ENCODE measurements at places on chromosomes 13 and 19.

DNA sequence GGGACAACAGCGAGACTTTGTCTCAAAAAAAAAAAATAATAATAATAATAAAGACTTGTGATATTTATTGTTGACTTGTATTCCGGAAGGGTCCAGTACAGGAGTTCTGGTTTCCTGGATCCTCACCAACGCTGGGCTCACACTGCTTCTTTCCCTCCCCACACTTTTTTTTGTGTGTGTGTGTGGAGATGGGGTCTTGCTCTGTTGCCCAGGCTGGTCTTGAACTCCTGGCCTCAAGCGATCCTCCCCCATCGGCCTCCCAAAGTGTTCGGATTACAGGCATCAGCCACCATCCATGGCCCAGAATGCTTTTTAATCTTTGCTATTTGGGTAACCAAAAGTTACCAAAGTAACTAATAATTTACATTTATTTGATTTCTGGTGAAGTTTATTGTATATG, 39.1 kb downstream of the SIPA1L3 start:
- no peak for DNase-seq

DNA sequence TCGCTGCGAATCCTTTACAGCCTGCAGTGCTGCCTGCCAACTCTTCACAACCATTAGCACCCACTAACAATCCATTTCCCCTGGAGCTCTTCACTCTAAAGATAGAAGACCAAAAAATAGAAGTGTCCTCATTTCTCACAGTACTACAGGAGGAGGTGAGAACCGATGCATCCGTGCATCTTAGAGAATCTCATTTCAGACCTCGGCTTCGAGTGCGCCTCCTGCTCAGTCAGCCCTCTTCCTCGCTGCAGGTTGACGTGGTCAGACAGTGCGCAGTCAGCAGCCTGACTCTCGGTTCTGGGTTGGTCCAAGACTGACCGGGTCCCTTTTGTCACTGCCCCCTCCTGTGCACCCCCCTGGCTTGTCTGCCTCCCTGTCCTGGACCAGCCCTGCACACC, 85.3 kb downstream of the RAB20 start:
- no peak for DNase-seq

- DNase-seq, result no peak
Measured at GRCh38 chr13:30052120-30052519, 201.7 kb upstream of the UBL3 start.

DNA sequence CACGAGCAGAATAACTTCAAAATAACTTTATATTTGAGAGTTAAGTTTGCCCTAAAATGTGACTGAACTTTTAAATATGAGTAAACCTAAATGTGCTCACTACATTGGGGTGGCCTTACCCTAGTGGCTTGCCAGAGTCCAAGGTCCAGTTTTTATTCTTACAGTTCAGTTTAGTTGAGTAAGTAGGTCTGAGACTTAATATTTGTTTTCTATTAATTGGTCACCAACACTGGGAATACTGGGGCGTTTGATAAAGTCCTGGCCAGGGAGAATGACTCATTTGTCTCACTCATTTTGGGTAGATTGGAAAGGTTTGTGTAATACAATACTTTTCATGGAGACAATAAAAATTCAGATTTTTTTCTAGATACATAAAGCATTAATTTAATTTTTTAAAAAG, 127.8 kb upstream of the SPATA13 start:
- no peak for DNase-seq

- DNase-seq, result no peak
Measured at GRCh38 chr13:37409756-37410155, 188.8 kb downstream of the POSTN start.

GRCh38 chr19:41699231-41699967, 9.0 kb upstream of the CEACAM5 start:
- DNase-seq, result no peak

DNA sequence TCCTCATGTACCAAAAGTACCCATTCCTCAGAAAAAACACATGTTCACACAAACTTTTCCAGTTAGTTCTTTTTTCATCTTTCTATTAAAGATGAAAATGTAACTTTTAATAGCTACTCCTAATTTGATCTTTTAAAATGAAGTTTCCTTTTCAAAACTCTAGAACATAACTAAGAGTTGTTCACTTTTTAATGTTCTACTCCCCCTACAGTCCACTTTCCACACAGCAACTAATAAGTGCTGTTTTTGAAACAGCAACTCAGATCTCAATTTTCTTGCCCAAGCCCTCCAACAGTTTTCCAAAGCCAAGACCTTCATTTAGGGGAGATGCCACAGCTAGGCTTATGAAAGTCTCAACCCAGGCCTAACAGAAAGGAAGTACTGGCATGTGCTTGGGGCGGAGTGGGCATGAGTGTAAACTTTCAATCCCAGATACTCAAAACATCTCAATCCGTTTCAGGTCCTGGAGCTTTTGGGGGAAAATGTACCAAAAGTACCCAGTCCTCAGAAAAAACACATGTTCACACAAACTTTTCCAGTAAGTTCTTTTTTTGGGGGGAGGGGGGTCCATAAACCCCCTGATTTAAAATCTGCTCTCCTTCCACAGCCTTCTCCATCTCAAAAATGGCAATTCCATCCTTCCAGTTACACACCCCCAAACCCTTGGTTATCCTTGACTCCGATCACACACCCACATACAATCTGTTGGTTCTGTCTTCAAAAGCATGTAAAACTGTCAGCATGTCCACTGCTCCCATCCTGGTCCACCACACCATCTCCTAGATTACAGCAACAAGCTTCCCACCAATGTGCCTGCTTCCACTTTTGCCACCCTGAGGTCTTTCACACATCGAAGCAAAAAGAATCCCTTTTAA, 2.0 kb downstream of the FBL start:
- DNase-seq, result no peak

DNA sequence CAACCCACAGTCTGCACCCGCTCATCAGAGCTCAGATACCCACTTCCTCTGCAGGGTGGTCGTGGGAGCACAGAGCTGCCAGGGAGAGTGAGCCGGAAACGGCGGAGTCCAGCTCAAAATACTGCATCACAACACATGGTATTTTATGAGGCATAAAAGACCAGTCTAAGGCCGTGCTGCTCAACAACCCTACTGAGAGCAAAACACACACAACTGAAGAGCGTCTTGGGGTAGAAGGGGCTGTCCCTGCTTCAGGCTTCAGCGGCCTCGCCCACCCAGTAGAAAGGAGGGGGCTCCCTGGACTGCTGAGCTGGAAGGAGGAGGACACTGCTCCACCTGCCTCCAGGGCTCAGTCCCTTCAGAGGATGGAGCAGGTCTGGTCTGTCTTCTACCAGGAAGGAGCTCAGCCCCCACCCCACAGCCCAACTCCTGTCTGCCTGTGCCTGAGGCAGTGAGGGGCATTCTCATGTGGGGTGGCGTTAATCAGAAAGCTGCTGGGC, 36.9 kb downstream of the NAXD start:
- DNase-seq, result no peak

DNA sequence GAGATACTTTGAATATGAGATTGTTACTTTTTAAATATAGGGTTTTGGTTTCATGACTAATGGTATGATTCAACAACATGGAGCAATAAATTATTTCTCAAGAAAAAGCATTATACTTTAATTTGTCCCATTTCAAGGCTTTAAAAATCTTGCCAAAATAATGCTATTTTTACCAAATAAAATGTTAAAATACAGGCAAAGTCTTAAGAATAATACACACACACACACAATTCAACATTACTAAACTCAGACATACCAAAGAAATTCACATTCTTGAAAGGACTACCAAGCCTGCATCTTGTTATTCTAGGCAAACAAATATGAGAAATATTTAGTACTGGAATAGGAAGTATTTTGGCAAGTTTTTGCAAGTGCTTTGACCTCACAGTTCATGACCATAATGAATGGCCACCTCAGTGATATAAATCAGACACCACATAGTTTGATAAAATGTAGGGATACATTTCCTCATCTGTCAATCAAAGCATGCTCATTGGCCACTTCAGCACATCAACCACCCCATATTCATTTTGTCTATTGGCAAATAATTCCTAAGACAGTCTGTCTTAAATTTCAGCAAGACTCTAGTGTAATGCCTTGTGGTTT, 107.2 kb downstream of the NALCN start:
- no peak for DNase-seq

GRCh38 chr19:50790922-50791467, 780 bp downstream of the ACP4 start:
- no peak for DNase-seq

DNA sequence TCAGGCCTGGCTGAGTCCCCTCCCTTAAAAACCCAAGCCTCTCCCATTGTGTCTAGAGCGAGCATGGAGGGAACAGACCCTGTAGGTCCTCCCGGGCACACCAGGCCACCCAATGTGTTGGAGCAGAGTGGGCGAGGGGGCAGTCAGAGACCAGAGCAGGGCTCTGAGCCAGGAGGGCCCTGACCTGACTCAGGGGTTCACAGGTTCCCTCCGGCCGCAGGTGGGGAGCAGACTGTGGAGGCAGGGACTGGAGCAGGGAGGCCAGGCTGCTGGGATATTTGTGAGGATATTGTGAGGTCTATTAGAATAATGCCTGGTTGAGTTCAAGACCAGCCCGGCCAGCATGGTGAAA, 1.6 kb upstream of the TYROBP start:
- DNase-seq, result no peak

GRCh38 chr13:48770372-48770771, 116.6 kb downstream of the CYSLTR2 start:
- no peak for DNase-seq

DNA sequence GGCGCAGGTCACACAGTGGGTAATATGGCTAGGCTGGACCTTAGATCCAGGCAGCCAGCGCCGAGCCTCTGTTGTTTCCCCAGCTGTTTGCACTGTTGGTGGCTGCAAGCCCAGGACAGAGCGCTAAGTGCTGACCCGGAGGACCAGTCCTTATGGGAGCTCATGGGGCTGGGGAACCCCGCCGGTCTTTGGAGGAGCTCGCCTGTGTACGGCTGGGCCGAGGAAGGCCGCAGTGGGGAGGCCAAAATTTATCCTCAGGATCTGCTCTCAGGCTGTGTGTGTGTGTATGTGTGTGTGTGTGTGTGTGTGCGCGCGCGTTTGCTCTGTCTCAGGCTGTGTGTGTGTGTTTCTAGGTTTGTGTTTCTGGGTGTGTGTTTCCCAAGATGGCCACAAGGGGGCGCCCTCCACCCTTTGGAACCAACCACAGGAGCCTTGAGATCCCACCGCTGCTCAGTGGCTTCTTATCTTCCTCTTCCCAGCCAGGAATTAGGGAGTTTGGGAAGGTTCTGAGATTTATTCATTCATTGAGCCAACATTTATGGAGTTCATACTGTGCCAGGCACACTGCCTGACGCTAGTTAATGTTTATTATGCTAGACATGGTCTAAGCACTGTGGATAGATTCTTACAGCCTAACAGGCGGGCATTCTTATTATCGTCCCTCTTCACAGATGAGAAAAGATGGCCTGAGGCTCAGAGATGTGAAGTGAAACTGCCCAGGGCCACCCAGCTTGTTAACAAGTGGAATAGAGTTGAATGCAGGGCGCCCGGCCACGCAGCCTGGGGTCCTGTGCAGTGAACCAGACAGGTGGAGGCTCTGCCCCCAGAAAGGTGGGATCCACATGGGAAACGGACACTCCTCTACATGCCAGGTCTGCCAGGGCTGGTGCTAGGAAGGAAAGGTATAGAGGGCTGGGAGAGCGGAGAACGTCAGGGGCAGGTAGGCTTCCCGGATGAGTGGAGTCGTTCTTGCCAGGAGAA, 13.0 kb downstream of the PGLYRP1 start:
- DNase-seq, result peak; percentile 57

DNA sequence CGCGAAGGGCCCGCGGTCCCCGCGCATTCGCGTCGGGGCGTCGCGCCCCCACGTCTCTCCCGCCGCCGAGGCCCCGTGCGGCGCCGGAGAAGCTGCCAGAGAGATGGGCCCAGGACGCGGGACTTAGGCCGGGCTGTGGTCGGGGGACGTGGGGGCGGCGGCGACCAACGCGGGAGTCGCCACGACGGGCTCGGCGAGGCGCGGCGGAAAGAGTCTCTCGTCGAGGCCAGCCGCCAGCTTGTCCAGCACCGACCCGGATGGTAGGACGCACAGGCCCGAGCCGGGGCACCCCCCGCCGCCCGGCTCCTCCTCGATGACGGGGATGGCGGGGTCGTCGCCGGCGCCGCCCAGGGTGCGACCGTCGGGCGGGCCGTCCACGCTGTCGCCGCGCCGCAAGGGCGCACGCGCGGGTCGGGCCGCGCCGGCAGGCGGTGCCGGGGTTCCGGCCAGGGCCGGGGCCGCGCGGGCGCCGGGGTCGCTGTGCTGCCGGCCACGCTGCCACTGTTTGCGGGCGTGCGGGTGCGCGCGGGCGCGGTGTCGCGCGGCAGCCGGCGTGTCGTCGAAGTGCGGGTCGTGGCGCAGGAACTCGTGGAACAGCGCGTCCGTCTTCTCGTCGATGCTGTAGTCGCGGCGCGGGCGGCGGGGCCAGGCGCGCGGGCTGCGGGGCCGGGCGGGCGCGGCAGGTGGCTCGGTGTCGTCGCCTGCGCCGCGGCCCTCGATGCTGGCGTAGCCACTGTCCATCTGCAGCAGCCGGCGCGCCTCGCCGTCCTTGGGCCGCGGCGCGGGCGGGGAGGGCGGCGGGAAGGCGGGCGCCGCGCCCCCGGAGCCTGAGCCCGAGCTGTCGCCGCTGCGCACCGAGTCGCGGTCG, 8.5 kb downstream of the CBARP start:
- DNase-seq, result no peak

- DNase-seq, result no peak
Measured at GRCh38 chr13:98972059-98972458, 5.8 kb downstream of the DOCK9 start.

DNA sequence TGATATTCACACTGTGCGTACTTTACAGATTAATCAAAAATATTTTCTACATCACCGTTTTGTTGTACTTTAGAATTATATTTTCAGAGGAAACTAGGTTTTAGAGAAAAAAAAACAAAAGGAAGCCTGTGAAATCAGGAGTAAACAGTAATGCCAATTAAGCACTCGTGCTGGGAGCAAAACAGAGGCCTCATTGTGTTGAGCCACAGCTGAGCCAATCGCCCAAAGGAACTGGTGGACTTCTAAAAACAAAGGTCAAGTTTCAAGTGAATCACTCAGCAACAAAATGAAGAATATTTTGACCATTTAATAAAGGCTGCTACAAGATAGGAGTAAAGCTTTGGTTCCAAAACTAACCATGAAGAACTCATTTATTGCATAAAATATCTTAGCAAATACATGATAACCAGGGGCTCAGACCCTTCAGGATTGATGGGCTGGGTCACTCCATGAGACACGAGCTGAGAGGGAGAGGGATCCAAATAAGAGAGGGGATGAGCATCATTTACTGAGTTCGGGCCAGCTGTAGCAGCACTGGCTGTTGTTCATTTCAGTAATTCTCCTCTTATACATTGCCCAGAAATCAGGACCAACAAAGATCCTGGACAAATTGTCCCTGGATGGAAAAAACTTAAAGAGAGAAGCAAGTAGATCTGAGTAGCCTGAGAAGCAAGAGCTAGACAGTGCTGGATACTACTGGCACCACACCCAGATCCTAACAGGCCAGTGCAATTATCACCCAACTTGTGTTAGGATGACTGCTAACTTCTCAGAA, 8.3 kb upstream of the NALCN start:
- no peak for DNase-seq

DNA sequence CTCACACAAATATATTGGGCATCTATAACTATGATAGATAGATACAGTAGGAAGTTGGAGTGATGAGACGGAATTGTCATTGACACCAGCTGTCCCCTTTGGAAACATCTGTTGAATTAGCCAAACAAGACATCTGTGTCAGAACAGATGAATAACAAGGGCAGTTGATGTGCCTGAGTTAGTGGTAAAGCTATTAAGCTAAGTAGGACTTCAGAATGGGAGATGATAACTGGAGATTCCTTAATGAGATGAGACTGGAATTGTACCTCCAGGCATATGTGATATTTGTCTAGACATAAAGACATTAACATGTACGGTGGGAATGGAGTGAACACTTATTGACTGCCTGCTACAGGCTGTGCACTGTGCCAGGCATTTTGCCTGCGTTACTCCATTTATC, 78.7 kb downstream of the MBNL2 start:
- no peak for DNase-seq

- DNase-seq, result no peak
Measured at GRCh38 chr19:33294058-33294798, 8.1 kb downstream of the CEBPA start.

Data from uterus (tissue), 4 donors.